ENCODE measurements at places on chromosomes 5 and 9.

GRCh38 chr9:99782962-99783718 lies 38.5 kb upstream of the NR4A3 start:
- no peak for DNase-seq

DNA sequence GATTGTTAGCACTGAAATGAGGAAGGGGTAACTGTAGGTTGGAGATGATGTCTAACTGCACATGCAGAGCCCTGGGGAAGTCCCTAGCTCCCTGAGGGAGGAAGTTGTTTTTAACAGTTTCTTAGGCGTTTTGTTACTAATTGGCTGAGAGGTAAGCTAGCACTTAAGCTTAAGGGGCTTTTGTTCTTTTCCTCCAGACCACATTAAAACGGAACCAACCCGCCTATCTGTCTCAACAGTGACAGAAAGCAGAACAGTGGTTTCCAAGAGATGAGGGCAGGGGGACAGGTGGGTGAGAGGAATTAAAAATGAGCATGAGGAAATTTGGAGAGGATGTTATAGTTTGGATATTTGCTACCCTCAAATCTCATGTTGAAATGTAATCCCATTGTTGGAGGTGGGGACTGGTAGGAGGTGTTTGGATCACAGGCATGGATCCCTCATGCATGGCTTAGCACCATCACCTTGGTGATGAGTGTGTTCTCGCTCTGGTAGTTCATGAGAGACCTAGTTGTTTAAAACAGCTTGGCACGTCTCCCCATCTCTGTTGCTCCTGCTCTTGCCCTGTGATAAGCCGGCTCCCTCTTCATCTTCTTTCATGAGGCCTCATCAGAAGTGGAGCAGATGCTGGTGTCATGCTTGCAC lies 38.9 kb downstream of the LYRM7 start:
- no peak for DNase-seq

- DNase-seq = no peak
Observed at GRCh38 chr9:98329281-98329680, 73.8 kb upstream of the TBC1D2 start.

GRCh38 chr5:134570886-134571285 lies 45.4 kb downstream of the JADE2 start:
- DNase-seq = no peak

DNA sequence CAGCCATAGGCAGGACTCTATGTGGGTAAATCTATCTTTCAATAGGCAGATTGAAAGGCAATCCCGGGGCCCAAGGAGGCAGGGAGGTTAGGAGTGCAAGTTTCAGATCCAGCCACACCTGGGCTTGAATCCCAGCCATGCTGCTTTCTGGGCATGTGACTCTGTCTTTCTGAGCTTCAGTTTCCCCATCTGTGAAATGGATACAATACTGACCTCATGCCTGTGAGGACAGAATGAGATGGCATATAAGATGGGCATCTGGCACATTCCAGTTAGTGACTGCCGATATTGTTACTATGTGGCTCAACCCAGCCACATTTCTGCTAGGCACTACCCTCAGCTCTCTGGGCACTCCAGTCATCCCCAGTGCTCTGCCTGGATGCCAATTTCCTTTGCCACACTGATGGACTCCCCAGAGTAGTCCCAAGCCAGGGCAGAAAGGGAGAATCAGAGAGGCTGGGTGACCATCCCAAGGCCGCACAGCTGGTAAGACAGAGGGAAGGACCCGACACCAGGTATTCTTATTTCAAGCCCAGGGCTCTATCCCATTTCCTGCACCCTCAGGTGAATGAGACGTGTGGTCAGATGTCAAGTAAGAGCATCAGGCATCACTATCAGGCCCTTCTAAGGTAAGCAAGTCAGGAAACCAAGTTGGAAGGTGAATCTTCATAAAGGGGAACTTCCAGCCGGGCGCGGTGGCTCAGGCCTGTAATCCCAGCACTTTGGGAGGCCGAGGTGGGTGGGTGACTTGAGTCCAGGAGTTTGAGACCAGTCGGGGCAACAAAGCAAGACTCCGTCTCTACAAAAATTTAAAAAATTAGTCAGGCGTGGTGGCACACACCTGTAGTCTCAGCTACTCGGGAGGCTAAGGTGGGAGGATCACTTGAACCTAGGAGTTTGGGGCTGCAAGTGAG lies 38.7 kb downstream of the SH3PXD2B start:
- DNase-seq = no peak

DNA sequence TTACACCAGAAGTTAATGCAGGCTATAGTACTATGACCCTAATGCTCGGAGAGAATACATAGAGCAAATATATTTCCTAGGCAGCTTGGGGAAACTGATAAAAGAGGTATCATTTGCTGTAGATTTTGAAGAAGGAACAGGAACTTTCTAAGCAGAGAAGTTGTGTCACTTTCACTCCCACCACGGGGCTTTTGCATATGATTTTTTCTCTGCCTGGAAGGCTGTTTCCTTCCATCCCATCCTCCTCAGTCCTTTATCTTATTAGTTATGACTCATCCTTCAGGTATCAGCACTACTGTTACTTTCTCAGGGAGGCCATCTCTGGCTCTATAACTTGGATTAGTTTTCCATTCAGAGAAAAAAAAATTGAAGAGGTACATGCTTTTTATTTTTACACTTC lies 2006.1 kb upstream of the WWC1 start:
- no peak for DNase-seq

GRCh38 chr5:166031926-166032325 lies 2259.5 kb upstream of the WWC1 start:
- peak; percentile 5 for DNase-seq

DNA sequence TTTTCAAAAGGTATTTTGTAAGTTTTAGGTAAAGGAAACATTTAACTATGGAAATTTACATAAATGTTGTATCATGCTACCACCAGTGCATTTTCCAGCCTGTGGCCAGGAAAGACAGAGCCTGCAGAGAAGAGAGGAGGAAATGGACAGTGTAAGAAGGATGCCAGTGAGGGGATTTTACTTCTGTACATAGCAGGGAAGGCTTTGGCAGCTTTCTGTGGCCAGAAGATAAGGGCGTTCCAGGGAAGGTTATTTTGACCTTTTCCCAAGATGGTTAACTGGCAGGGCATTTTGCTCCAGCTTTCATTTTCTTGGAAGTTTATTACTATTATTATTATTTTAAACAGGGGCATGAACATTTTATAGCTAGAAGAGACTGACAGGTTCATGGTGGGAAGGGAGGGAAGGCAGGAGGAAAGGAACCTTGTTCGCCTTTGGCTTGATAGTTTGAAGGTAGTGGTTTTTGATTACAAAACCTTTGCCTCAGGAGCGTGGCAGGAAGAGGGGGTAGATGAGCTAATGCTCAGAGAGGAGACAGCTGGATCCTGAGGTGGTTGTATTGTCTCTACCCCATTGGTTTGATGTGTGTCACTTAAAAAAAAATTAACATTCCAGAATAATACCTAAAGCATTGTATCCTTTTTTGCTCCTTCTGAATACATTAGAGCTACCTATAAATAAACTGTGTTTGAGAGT lies 4.1 kb downstream of the ISOC1 start:
- no peak for DNase-seq

DNA sequence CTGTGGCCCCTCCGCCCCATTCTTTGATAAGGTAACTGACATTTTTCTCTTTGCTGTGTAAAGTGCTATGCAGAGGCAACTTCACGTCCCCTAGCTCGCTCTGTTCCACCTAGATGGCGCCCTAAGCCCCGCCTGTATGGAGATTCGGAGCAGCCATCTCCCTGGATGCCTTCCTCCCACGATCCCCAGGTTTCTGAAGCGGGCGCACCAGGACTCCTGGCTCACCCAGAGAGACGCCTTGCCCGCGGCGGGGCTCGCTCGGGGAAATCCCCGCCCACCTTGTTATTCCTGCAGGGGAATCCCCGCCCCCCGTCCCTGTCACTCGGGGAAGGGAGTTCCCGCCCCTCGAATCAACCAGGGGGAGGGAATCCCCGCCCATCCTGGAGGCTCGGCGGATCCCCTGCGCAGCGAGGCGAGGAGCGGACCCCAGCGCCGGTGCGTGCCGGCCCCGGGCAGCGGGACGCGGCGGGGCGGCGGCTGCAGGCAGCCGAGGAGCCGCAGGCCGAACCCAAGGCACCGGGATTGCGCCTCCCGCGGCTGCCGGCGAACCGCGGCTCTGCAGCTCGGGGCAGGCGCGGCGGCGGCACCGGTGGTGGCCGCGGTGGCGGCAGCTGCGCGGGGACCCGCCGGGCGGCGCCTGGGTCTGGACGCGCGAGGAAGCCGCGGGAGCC lies at the start of gene PDZD2:
Gene PDZD2, plus strand, starts transcription at position 384 of the 671 bp plus-strand sequence.
- DNase-seq = no peak

- no peak for DNase-seq
Observed at GRCh38 chr5:146334074-146334533, 4.5 kb upstream of the POU4F3 start.

GRCh38 chr9:87682085-87682484 lies 43.8 kb upstream of the CTSL start:
- no peak for DNase-seq

DNA sequence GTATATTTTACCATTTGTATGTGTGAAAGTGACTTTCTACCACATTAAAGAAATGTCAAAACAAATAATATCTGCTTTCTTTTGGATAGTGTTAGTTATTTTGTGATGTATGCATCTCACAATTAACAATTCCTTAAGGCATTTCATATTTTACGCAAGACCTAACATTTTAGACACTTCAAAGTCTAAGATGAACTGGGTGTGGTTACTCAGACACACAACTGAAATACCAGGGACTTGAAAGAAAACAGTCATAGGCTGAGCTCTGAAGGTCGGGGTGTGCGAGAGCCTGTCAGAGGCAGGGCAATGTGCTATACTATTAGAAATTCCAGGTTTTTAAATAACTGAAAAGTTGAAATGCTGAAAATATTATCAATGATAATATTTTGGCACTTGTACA lies 44.5 kb upstream of the ZNF622 start:
- no peak for DNase-seq

DNA sequence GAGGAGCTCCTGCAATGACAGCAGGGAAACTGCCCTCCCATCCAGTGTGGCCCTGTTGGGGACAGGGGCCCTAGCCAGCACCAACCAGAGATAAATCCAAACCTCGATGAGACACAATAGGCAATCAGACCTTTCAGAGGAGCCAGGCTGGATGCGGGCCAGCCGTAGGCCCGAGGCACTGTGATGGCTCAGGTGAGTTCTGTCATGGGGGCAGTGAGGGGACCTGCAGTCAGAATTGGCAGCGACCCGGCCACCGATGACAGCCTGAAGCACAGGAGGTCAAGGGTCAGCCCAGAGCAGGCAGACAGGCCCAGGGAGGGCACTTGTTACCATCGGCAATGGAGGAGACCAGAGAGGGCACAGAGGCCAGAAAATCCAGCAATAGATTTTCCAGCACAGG lies 90.8 kb downstream of the FRMD3 start:
- no peak for DNase-seq

- DNase-seq = no peak
Observed at GRCh38 chr5:173229966-173230689, 4.9 kb downstream of the NKX2-5 start.

- DNase-seq = no peak
Observed at GRCh38 chr5:82586661-82587310, 308.6 kb upstream of the RPS23 start.

DNA sequence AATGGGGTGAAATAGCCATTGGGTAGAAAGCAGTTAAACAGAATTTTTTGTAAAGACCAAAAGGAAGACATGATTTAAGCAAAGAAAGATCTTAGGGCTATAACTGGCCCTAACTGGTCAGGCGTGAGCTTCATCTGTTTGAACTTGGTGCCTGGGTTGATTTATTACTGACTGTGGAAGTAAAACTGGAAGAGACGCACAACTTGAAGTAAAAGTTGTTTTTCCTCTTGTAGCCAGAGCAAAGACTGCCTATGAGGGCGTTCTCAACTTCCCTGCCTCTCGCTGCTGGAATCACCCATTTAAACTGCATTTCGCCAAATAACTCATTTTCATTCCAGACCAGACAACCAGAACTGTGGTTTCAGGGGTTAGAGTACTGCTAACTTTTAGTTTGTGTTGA lies 1.5 kb downstream of the THBS4 start:
- DNase-seq = no peak

GRCh38 chr5:176737746-176738636 lies 72.4 kb upstream of the UNC5A start:
- no peak for DNase-seq

DNA sequence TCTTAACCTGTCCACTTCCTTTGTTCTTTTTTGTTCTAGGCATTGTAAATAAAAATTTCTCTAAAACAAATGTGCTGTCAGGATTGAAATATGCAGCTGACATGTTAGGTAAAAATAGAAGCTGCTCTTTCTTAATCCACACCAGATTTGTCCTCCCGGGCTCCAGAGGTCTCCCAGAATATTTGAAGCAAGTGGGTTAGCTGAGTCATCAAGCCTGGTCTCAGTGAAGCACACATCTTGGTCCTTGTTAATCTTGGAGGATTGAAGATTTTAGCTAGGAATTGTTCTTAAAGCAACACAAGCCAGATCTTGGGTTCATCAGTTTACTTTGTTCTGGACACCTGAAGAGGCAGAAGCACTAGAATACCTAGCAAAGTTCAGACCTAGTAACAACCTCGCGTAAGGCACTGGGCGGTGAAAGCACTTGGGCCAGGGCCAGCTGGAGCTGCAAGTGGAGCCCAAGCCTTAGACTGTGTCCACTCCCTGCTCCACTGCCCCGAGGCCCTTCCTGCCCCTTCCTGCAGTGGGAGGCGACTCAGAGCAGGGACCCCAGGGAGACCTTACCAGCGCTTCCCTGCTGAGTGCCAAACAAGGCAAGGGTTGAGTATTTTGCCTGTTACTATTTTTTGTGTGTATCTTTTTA lies 36.5 kb downstream of the HABP4 start:
- no peak for DNase-seq

- DNase-seq = no peak
Observed at GRCh38 chr5:96768708-96769251, 39.0 kb downstream of the ERAP1 start.

DNA sequence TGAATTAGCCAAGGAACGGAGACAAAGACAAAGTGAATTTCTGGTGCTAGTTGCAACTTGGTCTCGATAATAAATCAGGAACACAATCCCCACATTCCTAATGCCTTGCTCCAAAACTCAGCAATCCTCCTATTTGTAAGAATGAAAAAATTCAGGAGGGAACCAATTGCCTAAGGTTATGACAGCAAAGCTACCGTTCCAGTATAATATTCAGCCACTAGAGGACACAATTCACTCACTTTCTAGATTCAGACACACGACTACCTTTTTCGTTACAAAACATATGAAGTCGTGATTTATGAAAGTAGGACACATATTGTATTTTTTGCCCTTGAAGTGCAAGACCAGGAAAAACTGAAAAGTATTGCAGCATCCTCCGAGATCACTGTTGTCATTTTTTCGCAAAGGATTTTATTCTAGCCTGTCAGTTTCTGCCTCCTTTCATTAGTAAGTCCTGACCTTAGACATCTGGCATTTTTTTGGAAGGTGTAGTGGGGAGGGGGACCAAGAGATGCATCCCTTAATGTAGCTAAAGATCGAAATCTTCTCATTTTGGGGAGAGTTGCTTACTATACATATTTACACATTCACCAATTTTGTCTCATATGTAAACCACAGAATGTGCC lies 133.1 kb downstream of the DOCK8 start:
- no peak for DNase-seq

GRCh38 chr5:27325513-27325912 lies 287.1 kb upstream of the CDH9 start:
- no peak for DNase-seq

All from epithelial cell of prostate (primary cell).